ENCODE measurements at places on chromosomes 3 and 15. TPM values are rescaled to one million over a fixed set of nuclear protein-coding genes. Genes with fewer than 3 reads are reported as not detected.

GRCh38 chr3:194738254-194739093 is 52.8 kb downstream of the FAM43A start:
- no peak overlapping the region for H3K27ac ChIP-seq
- peaks cover 22% of the 10 kb centered on the region for H3K27me3 ChIP-seq
- peaks cover 2% of the 10 kb centered on the region for H3K36me3 ChIP-seq
- no peaks in the 10 kb centered on the region for H3K4me1 ChIP-seq

The APBA2 gene
- polyA plus RNA-seq = 75.5 TPM

DNA sequence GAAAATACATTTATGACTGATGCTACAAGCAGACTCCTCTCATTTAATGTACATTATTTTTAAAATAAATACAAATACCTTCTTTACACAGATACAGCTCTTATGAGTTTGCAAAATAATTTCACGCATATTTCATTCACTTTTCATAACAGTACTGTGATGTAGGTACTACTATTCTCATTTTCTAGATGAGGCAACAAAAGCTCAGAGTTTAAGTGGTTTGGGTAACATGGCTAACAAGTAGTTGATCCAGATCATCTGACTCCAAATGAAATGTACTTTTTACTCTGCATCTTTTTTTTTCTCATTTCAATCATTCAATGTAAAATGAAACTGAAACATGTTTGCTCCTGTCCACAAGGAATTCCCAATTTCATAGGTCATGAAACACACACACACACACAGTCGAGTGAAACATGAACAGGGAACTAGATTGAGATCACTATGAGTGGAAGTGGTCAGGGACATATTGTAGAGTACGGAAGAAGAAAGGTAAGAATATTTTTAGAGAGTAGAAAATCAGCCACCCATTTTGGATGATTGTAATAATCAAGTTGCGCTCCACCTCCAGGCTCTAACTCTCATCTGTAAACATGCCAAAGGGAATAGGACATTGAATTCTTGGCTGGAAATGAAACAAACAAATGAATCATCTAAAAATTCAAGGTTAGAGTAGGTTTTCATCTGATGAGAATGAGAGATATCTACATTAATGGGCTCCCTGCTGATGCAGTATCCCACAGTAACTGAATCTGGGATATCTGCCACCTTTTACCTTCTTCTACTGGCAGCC is 92.4 kb downstream of the CLDN1 start:
- no peaks in the 10 kb centered on the region for H3K36me3 ChIP-seq
- H3K27me3 ChIP-seq = peaks cover 5% of the 10 kb centered on the region
- no peak overlapping the region for H3K27ac ChIP-seq
- no peaks in the 10 kb centered on the region for H3K4me1 ChIP-seq

- H3K27ac ChIP-seq = peak overlapping the region; percentile 83
- peaks cover 52% of the 10 kb centered on the region for H3K4me1 ChIP-seq
- peaks cover 1% of the 10 kb centered on the region for H3K36me3 ChIP-seq
- DNase-seq = no peak
Observed at GRCh38 chr3:31635545-31635944, 102.8 kb downstream of the STT3B start.

GRCh38 chr3:150710097-150710496 is 6.4 kb upstream of the ERICH6 start:
- peaks cover 27% of the 10 kb centered on the region for H3K36me3 ChIP-seq
- H3K27ac ChIP-seq = no peak overlapping the region
- peaks cover 13% of the 10 kb centered on the region for H3K4me1 ChIP-seq
- no peaks in the 10 kb centered on the region for H3K27me3 ChIP-seq
- DNase-seq = no peak

- no peaks in the 10 kb centered on the region for H3K36me3 ChIP-seq
- no peak overlapping the region for H3K27ac ChIP-seq
- H3K27me3 ChIP-seq = peaks cover 33% of the 10 kb centered on the region
Observed at GRCh38 chr15:87419344-87419743, 837.2 kb downstream of the NTRK3 start.

GRCh38 chr3:170707899-170708298 is 122.0 kb upstream of the SLC7A14 start:
- no peak for DNase-seq
- no peak overlapping the region for H3K4me3 ChIP-seq

- no peaks in the 10 kb centered on the region for H3K36me3 ChIP-seq
- no peaks in the 10 kb centered on the region for H3K4me1 ChIP-seq
- DNase-seq = no peak
- H3K27ac ChIP-seq = no peak overlapping the region
- H3K27me3 ChIP-seq = no peaks in the 10 kb centered on the region
- no peak overlapping the region for H3K4me3 ChIP-seq
Observed at GRCh38 chr3:69426967-69427304, 41.0 kb upstream of the FRMD4B start.

DNA sequence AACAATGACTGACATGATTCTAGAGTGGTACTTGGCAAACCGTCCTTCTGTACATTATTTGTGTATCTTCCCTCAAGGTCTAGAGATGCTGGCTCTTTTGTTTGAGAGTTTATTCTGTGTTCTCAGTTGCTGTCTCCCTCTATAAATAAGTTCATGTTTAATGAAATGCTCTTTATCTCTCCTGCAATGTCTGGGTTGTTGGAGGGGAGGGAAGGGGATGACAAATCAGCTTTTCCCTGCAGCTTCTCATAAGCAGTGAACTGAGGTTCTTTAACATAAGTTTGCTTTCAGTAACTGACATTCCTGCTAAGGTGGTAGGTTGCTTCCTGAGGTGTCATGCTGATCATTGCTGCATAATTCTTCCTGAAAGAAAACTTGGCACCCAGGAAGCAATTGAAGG is 21.8 kb downstream of the ITPR1 start:
- DNase-seq = no peak
- H3K4me3 ChIP-seq = no peak overlapping the region
- H3K4me1 ChIP-seq = peaks cover 73% of the 10 kb centered on the region
- no peaks in the 10 kb centered on the region for H3K36me3 ChIP-seq
- peak overlapping the region; percentile 2 for H3K27ac ChIP-seq

The RTP1 gene
- polyA plus RNA-seq = not detected

DNA sequence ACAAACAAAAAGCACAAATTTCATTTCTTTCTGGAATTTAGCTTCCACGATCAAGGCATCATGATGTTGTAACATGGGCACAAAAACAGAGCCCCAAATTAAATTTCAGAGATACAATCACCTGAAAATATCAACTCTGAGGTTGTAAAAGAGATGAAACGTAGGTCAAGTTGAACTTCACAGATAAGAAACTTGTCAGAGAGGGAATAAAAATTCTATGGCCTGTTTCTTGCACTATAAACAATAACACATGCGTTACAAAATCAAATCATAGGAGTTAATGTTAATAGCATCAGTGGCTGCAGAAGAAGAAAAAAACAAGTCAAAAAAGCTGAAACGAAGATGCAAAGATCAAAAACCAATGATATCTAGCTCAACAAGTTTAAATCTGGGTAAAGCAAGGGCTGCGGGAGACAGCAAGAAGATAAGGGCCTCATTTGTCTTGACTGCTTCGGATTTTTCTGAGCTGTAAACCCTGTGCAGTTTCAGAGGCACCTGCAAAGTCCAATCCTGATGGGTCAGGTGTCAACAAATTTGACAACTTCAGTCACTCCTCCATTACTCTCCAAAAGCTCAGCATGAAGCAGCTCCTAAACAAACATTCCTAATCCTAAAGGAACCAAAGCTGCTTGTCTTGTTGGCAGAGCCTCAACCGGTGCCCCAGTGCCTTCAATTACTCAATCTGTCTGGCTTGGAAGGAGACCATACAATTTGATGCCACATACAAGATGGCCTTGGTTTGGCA is 219.8 kb downstream of the STT3B start:
- no peaks in the 10 kb centered on the region for H3K27me3 ChIP-seq
- H3K36me3 ChIP-seq = no peaks in the 10 kb centered on the region
- H3K27ac ChIP-seq = no peak overlapping the region
- DNase-seq = no peak
- peaks cover 14% of the 10 kb centered on the region for H3K4me1 ChIP-seq
- no peak overlapping the region for H3K4me3 ChIP-seq

DNA sequence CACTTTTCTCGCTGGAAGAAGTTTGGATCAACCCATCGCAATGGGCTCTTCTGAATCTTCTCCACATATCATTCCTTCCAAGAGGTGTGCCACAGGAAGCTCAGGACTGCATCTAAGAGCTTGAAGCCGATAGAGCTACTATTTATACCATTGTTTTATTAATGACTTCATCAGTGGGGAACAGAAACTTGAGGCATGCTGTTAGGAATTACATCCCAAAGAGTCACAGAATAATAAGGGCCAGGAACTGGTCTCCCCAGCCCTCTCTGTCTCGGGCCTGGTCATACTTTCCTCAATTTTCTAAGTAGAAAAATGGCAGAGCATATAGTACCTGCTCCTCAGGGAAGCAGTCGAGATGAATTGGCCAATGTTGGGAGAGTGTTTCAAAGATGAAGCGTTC is 16.9 kb upstream of the C15orf61 start:
- peaks cover 4% of the 10 kb centered on the region for H3K36me3 ChIP-seq
- H3K4me1 ChIP-seq = no peaks in the 10 kb centered on the region
- H3K4me3 ChIP-seq = no peak overlapping the region
- no peaks in the 10 kb centered on the region for H3K27me3 ChIP-seq
- no peak overlapping the region for H3K27ac ChIP-seq

DNA sequence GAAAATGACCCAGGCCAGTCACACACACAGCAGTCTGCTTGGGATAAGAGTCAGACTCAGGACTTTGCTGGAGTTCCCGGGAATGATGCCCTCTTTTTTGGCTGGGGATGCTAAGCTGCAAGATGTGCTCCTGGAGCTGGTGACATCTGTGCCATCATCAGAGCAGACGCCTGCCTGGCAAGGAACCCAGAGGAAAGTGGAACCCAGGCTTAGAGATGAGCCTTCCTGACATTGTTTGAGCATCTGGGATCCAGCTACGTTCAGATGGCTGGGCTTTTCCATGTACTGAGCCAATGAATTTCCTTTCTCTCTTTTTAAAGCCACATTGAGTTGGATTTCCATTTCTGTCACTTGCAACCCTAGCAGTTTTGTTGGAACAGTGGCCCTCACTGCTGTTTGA is 53.3 kb downstream of the EBLN2 start:
- H3K27ac ChIP-seq = no peak overlapping the region
- no peak for DNase-seq
- H3K4me3 ChIP-seq = no peak overlapping the region

GRCh38 chr15:51833772-51834171 is 4.3 kb downstream of the TMOD3 start:
- DNase-seq = no peak
- no peaks in the 10 kb centered on the region for H3K36me3 ChIP-seq
- H3K4me3 ChIP-seq = no peak overlapping the region
- peaks cover 89% of the 10 kb centered on the region for H3K4me1 ChIP-seq

- H3K27me3 ChIP-seq = no peaks in the 10 kb centered on the region
- H3K36me3 ChIP-seq = peaks cover 16% of the 10 kb centered on the region
Observed at GRCh38 chr3:126477061-126477380, 1.3 kb upstream of the ZXDC start.

- no peaks in the 10 kb centered on the region for H3K27me3 ChIP-seq
- H3K4me3 ChIP-seq = no peak overlapping the region
- peaks cover 7% of the 10 kb centered on the region for H3K4me1 ChIP-seq
- H3K36me3 ChIP-seq = peaks cover 19% of the 10 kb centered on the region
- H3K27ac ChIP-seq = no peak overlapping the region
Observed at GRCh38 chr3:123559040-123559861, 25.6 kb downstream of the HACD2 start.

The KBTBD13 gene
- polyA plus RNA-seq = not detected

The CCDC33 gene
- polyA plus RNA-seq = not detected

DNA sequence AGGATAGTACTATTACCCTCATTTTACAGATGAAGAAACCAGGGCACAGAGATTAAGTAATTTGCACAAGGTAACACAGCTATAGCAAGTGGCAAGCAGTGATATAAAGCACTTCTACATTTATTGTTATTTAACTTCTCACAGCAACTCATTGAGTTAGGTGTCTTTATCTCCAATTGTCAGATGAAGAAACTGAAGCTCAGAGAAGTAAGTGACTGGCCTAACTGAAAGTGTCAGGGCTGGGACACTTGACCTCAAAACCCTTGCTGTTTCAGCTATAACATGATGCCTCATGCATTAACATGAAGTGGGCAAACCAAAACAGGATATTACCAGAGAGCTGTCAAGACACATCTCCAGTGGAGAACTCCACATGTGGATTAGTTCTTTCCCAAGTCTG is 65.8 kb upstream of the LEKR1 start:
- no peaks in the 10 kb centered on the region for H3K4me1 ChIP-seq
- H3K36me3 ChIP-seq = no peaks in the 10 kb centered on the region
- no peak overlapping the region for H3K4me3 ChIP-seq

DNA sequence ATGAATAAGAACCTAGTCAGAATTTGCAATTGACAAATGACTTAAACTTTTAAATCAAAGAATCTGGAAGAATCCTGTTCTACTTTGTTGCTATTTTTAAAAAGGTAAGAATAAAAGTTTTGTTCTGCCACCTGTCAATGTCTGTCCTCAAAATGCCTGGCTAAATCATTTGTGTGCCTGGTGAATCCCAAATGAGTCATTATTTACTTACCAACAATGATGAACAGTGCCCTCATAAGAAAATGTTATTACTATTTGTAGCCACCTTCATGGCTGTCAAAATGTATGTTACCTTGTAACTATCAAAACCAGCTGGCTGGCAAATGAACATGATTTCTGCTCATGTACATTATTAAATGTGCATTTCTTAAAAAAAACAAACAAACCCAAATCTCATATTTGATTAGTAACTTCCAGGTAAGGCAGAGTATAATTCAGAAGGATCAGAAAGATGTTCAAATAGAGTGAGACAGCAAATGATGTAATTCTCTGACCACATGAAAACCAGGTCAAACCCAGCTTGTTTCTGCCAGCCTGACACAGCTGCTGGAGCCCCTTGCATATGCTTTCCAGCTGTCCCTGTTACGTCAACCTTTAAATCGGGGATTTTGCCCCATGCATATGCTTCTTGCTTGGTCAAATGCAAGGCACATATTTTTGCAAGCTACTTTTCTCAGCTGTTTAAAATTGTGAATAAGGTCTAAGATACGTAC is 137.9 kb downstream of the SSR3 start:
- no peak overlapping the region for H3K27ac ChIP-seq
- H3K4me1 ChIP-seq = no peaks in the 10 kb centered on the region
- H3K27me3 ChIP-seq = peaks cover 18% of the 10 kb centered on the region
